ENCODE measurements at places on chromosomes 4 and X. TPM values are rescaled to one million over a fixed set of nuclear protein-coding genes. Genes with fewer than 3 reads are reported as not detected.

GRCh38 chrX:153639177-153640044 is 7.6 kb upstream of the DUSP9 start:
- no peak for DNase-seq

The TMEM33 gene
- total RNA-seq = 74.5 TPM

DNA sequence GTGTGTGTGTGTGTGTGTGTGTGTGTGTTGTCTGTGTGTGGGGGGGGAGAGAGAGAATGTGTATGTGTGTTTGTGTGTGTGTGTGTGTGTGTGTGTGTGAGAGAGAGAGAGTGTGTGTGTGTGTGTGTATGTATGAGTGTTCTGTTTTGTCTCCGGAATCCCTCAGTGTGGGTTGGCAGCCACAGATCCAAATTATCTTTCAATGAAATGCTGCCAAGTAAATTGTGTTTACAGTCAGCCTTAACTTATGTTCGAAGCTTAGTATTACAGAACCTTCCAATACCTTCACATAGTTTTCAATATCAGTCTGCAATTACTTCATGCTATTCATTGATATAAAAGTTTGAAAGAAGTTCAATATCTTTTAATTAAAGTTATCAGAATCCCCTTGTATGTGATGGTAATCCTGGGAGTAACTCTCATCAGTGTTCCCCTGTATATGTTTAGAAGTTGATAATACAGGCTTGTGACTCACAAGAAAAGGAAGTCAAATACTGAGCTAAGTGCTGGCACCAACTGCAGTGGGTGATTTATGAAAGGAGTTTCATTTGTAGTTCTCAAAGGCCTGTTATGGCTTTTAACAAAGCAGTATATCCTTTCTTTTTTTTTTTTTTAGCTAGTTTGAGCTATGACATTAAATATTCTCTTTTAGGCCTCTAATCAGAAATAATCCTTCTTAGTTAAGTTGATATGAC is 51.6 kb upstream of the HTR2C start:
- no peak for DNase-seq

- DNase-seq = no peak
Observed at GRCh38 chr4:46922205-46922604, 13.2 kb upstream of the COX7B2 start.

The ADH1A gene
- total RNA-seq = 1.0 TPM

GRCh38 chr4:33255507-33255906 is 2535.3 kb downstream of the PCDH7 start:
- DNase-seq = no peak

The KIAA1210 gene
- total RNA-seq = not detected

DNA sequence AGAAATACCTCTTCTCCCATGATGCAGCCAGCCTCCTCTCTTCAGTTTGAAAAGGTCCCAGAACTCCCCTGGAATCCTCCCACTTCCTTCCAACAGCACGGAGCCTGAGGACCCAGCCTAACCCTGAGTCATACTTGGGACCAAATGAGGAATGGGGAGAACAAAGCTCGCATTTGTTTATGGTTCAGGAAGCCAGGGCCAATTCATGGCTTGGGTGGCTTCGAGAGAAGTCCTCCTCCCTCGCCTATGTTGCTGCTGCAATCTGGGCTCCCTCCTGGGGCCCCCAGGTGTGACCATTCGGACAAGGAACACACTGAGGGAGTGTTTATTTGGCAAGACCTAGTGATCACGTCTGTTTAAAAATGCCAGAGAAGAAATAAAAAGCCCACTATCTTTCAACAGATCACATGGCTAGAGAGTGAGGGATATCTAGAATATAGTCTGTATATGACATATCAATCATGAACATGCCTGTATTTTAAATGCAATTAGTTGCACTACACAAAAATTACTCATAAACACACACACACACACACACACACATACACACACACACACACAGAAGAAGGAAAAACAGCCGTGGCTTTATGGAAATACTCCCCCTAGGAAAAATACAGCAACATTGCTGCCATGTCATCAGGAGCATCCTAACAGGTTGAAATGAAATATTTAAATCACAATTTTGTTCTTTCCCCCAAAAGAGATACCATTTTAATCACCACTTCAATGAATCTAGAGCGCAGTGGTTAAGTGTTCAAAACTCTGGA is 155.7 kb upstream of the MAP3K15 start:
- peak; percentile 38 for DNase-seq

GRCh38 chr4:176274441-176274840 is 5.4 kb upstream of the ASB5 start:
- no peak for DNase-seq

- DNase-seq = no peak
Observed at GRCh38 chrX:100976211-100976610, 6.7 kb downstream of the ARL13A start.

DNA sequence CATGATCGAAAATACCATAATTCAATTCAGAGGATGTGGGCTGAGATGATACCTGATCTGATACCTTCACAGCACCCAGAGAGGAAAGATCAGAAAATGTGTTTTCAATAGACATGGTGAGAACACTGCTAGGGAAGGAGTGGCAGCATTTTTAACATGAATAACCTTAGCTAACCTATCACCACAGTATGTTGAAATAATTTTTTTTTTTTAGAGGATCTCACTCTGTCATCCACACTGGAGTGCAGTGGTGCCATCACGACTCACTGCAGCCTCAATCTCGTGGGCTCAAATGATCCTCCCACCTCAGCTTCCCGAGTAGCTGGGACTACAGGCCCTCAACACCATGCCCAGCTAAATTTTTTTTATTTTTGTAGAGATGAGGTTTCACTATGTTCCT is 90.5 kb upstream of the RAPGEF2 start:
- no peak for DNase-seq

The ABLIM2 gene
- 24.4 TPM for total RNA-seq

DNA sequence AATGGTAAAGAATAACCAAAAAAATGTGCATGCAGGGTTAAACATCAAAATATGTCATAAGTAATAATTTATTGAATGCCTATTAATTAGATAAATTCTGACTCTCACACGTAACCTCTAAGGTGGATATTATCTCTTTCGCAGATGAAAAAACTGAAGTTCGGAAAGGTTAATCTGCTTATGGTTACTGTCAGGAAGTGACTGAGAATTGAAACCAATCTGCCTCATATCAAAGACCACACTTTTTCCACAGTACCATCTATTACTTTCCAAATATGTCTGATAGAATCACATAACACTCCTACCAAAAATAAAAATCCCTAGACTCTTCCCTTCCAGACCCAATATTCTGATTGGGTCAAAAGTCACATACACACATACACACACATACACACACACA is 6.2 kb downstream of the CHIC2 start:
- DNase-seq = no peak

GRCh38 chrX:54024350-54024749 is 19.9 kb downstream of the PHF8 start:
- no peak for DNase-seq

DNA sequence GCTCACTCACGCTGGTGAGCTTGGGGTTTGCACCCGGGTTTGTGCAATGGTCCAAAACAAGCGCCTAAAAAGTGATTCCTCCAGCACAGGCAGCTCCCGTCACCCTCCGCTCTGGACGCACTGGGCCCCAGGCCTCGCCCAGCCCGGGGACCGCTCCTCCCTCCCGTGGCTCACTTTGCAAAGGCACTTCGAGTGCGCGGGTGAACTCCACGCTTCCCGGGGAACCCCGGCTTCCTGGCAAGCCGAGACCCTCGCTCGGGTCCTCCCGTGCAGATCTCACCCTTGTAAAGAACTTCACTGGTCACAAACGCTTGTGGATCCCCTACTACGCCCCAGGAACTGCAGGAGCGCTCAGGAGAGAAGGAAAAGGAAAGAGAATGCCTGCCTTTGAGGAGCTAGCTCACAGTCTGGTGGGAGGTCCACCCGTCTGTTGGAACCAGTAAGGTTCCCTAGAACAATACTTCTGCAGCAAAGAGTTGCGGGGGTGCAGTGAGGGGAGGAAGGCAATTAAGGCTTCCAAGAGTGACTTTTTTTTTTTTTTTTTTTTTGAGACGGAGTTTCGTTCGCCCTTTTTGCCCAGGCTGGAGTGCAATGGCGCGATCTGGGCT is at the start of gene CTPS2:
Gene CTPS2 (minus strand): TSS at position 122 of the 608 bp plus-strand sequence. CDS start 9,767 bp downstream, outside the sequence.
- peak; percentile 49 for DNase-seq

The GUCY1B1 gene
- total RNA-seq = 1.0 TPM

DNA sequence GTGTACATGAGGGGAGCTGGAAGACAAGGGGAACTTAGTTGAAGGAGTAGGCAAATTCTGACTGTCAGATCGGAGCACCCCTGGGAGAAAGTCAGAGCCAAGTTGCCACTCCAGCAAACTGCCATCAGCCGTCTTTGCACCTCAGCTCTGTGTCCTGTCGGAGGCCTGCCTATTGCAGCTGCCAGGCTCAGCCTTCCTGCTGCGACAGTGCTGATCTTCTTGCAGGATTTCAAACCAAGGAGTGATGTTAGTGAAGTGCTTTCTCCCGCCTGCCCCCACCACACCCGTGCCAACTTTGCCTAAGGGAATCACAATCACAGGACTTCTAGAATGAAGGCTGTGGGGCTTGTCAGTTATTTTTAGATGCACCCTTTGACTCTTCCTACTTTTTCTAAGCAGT is 185.3 kb downstream of the KIT start:
- DNase-seq = no peak

GRCh38 chr4:129623233-129623875 is 527.4 kb downstream of the C4orf33 start:
- no peak for DNase-seq

- no peak for DNase-seq
Observed at GRCh38 chr4:146522869-146523205, 1.1 kb upstream of the SLC10A7 start.

The GPC3 gene
- 2.6 TPM for total RNA-seq

The SPANXD gene
- not detected for total RNA-seq

The DNAAF6 gene
- total RNA-seq = not detected

- no peak for DNase-seq
Observed at GRCh38 chr4:126647756-126648397, 984.9 kb upstream of the INTU start.

The CT47A1 gene
- total RNA-seq = not detected

The ADAD1 gene
- not detected for total RNA-seq

- no peak for DNase-seq
Observed at GRCh38 chrX:57583477-57583876, 8.3 kb upstream of the ZXDB start.

The CT47C1 gene
- not detected for total RNA-seq

The MTTP gene
- 1.6 TPM for total RNA-seq

The WWC2 gene
- 5.3 TPM for total RNA-seq

- no peak for DNase-seq
Observed at GRCh38 chr4:182400790-182401189, 157.6 kb downstream of the TENM3 start.

The SERTM2 gene
- total RNA-seq = not detected

DNA sequence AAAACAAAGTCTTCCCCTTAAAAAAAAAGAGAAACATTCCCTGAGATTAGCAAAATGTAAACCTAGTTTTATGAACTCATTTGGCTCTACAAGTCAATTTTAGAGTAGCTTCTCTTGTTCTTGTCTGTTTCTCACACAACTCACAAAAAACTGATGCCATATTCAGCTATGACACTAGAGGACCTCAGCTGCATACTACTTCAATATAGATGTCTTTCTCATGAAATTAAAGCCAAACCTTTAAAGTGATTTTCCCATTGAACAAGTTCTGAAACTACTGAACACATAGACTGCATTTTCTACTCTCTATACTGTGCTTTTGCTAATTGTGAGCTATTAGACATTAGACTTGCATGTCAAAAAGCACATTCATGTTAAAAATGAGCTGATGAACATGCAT is 49.8 kb downstream of the TBCK start:
- no peak for DNase-seq

The DRD5 gene
- not detected for total RNA-seq

The UTP3 gene
- 18.4 TPM for total RNA-seq

DNA sequence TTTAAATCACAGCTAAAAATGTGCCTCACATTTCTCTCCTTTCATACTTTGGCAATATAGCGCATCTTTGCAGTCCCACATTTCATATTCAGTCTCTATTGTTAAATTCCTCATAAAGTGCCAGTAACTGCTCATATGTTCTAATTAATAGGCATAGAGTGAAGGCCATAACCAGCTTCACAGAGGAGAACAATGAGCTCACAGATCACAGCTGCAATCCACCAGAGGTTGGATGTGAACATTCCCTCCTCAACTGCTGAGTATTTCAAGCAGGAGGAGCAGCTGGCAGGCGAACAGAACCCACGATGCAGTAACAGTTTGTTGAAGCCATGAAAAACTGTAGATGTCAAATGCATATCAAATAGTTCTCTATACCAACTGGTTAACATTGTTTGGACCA is 2088.7 kb upstream of the AGA start:
- DNase-seq = no peak

The GASK1B gene
- total RNA-seq = 7.8 TPM

DNA sequence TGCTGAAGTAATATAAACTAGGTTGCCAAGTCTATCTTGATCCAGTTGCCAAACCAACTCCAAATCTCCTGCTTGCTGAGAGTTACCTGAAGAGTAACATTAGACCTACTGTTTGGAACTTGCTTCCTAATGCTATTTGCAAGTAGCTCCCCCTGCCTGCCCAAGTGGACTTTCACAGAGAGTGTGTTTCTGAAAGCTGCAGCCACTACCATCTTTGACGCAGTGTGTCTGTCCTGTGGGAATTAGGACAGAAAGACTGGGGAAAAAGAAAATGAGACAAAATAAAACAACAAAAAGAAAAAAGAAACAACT is 195.0 kb upstream of the HS3ST1 start:
- DNase-seq = peak; percentile 59

The TCP11X2 gene
- total RNA-seq = not detected

DNA sequence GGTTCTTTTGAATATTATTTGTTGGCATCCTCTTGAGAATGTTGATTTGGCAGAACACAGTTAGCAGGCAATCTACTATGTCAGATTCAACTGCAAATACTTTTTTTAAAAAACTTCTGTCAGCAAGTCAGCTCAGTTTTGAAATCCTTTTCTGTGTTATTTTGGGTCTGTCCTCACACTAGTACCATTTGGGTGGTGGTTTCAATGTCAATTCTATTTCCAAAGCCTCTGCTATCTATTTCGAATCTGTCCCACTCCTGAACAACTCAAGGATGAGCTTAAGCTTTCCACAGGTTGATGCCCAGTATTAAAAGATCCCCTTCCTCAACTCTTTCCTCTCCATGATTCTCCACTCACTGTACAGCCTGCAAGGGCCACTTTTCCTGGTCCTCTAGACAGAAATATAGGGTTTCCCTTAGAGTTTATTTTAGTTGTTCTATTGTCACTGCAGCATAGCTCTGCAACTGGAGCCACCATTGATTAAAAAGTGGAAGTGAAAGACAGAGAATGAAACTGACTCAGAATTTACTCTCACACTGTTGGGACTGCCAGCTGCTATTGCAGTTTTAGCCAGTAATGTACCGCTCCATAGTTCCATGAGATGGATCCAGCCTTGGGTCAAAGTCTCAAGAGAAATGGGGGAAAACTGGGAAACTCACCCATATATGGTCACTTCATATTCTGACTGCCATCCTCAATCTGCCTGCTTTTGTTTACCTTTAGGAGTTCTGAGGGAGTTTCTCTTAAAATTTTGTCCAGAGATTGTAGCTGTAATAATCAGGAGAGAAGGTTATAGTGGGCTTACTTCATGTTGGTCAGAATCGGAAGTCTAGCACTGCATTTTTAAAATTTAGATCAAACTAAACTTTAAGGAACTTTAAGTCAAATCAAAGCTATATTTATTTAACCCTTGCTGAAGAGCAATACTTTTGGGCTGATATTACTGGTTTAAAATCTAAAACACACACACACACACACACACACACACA is 14.6 kb downstream of the HDX start:
- DNase-seq = no peak

GRCh38 chr4:99205153-99205979 is 13.7 kb downstream of the ADH6 start:
- peak; percentile 35 for DNase-seq

GRCh38 chrX:14718403-14718802 is 154.5 kb downstream of the FANCB start:
- no peak for DNase-seq

Measured in left colon (tissue), 2 donors.